AML-193 (cell line): ENCODE measurements at places on chromosomes 2 and 18.

DNA sequence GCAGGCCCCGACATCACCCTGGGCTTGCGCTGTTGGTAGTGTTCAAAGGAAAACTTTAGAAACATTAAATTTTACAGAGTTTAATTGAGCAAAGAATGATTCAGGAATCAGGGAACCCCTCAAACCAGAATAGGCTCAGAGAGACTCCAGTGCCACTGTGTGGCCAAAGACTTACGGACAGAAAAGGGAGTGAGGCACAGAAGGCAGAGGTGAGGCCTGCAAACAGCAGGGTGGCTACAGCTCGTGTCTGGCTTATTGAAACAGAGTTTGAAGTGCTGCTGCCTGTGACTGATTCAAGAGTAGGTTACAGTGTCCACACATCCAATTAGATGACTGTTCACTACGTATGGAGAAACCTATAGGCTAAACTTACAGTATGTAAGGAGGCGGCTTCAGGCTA lies 2.4 kb upstream of the CTDP1 start:
- no peak for DNase-seq

GRCh38 chr2:148989882-148990493 lies 48.5 kb upstream of the LYPD6B start:
- DNase-seq = peak; percentile 55

- DNase-seq = no peak
Observed at GRCh38 chr2:72713857-72714256, 112.0 kb downstream of the EXOC6B start.

DNA sequence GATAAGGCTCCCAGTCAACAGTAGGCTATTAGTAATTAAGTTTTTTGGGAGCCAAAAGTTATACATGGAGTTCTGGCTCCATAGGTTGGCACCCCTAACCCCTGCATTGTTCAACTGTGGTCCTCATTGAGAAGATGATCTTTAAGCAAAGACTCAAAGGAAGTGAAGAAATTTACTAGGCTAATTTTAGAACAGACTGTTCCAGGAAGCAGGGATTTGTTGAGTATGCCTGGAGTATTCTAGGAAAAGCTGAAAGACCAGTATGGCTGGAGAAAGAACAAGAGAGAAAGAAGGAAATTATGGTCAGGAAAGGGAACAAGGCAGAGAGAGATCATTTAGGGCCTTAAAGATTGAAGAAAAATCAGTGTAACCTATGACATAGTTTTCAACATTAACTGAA lies 125.1 kb downstream of the PMAIP1 start:
- DNase-seq = no peak

- peak; percentile 4 for DNase-seq
Observed at GRCh38 chr18:6885992-6886796, 156.7 kb downstream of the ARHGAP28 start.

GRCh38 chr2:98489971-98490962 lies 45.6 kb downstream of the INPP4A start:
- no peak for DNase-seq

GRCh38 chr2:3277748-3278520 lies 99.7 kb downstream of the EIPR1 start:
- DNase-seq = no peak

DNA sequence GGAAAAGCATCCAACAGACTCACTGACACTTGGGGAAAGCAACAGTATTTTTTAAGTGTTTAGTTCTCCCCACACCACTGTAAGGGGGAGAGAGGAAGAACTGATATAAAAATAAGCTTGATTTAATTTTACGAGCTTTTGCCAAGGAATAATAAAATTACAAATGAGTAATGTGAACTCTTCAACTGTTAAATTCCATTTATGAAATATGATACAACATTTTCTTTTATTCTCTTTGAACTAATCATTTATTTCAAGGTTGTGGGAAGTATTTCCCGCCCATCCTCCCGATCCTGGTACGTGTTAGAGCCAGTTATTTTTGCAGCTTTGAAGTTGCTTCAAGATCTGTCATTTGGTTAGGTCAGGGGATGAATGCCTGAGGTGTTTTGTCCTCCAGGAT lies 35.2 kb downstream of the WDPCP start:
- no peak for DNase-seq

- no peak for DNase-seq
Observed at GRCh38 chr2:207531032-207531952, 1.5 kb downstream of the CREB1 start.

DNA sequence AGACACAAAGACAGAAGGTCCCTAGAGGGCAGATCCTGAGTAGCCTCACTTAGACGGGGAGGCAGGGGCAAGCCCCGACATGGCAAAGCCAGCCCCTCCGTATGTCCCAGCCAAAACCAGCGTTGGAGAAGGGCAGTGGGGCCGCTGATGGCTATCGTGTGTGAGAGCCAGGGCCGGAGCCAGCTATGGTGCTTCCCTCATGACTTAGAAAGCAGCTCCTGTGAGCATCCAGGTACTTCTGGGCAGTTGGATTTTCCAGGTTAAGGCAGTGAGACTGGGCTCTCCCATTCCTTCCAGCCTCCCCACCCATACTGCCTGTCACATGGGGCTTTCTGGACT lies 31.2 kb upstream of the ROCK2 start:
- no peak for DNase-seq

- DNase-seq = no peak
Observed at GRCh38 chr2:101545950-101546349, 71.0 kb upstream of the RFX8 start.

- no peak for DNase-seq
Observed at GRCh38 chr2:134127496-134127895, 126.4 kb upstream of the MGAT5 start.

DNA sequence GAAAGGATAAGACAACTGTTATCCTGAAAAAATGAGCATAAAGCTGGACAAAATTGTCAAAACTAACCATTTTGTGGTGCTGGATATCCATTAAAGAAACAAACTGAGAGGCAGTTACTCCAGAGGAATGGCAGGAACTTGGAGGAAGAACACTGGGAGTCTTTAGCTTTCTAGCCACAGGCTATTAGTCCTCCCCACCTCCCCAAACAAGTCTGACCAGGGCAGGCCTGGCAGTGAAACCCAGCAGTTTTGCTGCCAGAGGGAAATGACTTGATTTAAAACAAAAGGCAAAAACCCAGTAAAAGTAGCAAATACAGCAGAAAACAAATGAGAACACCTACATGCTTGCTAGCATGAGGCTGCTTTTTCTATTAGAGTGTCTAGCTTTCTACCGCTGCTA lies 34.9 kb downstream of the OSBPL1A start:
- no peak for DNase-seq

DNA sequence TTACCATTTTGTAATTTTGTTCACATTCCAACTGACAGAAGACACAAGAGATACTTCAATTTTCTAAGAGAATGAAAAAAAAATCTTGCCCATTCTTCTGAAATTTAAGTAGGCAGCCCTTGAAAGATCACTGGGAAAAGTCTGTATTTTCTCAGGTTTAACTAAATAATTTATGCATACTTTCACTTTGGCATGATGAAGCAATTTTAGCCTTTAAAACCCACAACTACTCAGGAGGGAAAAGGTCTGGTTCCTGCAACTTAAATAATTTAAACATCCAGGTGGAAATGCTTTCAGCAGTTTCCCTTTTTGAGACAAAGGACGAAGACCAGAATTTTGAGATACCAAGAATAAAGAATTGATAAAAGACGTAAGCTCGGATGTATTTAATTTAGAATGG lies 61.4 kb downstream of the ZEB2 start:
- DNase-seq = no peak

GRCh38 chr2:109341355-109342255 lies 212.6 kb downstream of the SH3RF3 start:
- DNase-seq = no peak

DNA sequence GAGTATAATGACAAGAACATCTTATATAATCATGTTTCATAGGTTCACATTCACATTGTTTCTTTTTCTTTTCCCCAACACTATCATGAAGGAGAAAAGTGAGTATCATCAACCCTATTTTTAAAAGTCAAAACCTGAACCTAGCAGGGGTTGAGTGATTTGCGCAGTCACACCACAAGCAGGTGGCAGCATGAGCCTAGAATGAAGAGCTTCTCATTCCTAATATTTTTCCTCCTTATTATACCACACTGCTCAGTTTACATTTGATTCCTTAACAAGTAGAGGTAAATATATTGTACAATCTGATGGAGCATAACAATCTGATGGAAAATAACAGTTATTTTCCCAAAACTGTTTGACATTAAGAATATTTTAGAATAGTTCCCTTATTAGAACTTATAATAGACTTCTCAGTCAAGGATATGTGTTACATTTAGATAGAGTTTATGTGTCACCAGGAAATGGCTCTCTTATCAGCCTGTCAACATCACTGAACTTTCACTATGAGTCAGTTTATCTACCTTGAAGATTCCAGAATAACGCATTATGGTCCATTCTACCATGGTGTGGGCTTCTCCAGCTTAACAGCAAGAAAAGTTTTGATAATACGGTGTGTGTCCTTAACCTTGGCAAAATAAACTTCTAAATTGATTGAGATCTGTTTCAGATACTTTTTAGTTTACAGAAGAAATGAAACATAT lies 119.5 kb downstream of the NEB start:
- DNase-seq = no peak

GRCh38 chr2:237351046-237351445 lies 62.9 kb downstream of the COL6A3 start:
- no peak for DNase-seq

DNA sequence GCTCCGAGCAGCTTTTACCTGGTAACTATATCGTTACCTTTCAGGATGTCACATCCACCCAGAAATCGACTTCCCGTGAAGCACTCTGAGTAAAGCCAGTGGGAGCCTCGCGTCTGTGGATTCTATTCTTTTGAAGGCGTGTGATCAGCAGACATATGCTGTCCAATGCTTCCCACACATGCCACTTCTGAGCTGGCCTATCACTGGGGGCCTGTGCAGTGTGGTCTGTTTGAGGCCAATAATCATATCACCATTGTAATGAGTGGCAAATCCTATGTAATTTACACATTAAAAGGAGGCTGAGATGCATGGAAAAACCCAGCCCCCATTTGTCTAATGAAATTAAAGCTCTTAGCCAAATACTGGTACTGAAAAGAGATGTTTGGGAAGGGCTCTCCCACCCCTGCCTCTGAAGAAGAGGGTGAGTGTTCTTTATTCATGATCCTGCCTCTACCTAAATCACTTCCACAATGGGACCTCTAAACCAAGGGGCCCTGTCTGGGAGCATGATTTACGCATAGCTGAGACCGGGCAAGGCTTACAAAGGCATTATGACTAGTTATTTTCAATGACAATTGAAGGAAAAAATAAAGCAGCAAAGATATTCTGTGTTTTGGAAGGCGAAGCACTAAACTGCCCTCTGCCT lies 686.8 kb downstream of the ZEB2 start:
- DNase-seq = no peak

DNA sequence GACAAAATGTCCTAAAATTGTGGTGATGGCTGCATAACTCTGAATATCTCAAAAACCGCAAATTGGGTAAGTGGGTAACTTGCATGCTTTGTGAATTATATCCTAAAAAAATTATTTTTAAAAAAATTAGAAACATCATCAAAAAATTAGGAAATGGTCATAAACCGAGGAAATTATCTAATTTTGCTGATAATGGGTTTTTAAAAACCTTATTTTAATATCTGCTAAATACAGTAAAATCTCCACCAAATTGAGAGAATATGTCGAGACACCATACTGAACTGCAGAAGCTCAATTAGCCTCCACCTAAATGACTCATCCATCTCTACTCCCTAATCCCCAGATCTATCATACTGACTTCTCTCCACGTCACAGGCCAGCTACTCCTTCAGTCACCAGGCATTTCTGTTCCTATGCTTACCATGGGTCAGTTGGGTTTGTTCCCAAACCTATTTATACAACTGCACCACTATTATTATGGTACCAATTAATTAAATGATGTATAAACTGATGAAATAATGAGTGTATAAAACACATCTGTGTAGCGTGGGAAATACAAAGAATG lies 36.1 kb downstream of the SPIRE1 start:
- no peak for DNase-seq

DNA sequence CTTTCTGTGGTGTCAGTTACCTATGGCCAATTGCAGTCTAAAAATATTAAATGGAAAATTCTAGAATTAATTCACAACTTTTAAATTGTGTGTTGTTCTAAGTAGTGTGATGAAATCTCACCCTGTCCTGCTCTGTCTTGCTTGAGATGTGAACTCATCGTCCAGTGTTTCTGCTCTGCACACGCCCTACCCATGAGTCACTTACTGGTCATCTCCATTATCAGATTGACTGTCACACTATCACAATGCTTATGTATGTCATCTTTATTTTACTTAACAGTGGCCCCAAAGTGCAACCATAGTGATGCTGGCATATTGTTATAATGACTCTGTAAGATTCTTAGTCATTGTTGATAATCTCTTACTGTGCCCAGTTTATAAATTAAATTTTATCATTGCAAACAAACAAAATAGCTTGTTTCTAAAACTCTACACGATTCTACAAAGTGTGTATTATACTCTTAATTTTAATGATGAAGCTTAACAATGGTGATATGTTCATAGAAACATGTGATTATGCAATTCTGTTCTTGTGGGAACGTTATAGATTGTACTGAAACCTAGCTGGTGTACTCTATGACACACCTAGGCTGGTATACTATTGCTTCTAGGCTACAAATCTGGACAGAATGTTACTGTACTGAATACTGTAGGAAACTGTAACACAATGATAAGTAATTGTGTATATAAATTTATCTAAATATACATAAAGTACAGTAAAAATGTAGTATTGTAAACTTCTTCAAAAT lies 1086.8 kb upstream of the PIK3C3 start:
- DNase-seq = no peak

- DNase-seq = no peak
Observed at GRCh38 chr2:167863377-167863776, 384.0 kb downstream of the STK39 start.

GRCh38 chr2:71277536-71278103 lies 50.7 kb upstream of the PAIP2B start:
- DNase-seq = no peak

GRCh38 chr18:67104700-67105284 lies 411.7 kb downstream of the DSEL start:
- peak; percentile 69 for DNase-seq

DNA sequence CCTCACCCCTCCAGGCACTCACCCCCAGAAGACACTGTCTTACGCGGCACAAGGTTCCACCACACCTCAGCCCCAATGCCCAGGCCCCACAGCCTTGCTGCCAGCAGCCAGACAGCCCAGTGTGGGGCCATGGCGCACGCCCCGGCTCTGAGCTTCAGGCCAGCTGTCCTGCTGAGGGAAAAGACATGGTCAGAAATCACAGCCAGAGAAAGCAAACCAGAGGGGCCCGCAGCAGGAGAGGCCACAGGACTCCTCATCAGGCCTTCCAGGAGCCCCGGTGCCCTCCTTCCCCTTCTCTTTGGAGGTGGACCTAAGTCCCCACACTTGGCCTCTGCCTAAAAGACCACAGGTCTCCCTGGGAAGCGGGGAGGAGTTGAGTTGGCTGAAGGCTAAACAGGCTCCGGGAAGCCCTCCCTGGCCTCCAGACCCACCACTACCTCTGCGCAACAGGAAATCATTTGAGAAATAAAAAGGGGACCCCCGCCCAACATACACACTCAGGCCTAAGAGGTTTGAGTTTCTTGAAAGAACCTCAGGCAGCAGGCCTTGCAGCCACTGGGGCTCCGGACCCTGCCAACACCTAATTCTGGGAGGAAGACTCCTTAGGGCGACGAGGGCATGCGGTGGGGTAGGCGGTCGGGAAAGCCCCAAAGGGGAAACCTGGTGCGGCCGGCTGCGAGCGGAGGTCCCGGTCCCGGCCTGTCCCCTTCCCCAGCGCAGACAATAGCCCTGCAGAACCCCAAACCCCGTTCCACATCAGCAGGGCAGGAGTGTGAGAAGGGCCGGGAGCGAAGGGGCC lies 1.9 kb downstream of the SEMA4C start:
- no peak for DNase-seq
